ENCODE measurements at places on chromosomes 5 and 9.

DNA sequence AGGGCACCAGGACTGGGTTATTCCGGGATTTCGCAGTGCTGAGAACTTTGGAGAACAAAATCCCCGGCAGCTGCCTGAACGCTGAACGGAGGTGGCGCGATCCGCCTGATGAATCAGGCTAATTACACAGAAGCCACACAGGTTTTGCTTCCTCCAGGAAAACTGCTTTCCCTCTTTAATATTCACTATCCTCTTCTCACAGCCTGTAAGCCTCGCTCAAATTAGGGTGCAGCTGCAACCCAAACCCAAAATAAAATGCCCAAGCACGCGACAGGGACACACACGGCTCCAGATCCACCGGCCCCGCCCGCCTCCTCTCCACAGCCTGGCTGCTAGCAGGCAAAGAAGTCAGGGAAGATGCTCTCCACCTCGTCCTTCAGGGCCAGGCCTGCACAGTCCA lies 6.0 kb downstream of the SOHLH1 start:
- DNase-seq: no peak

DNA sequence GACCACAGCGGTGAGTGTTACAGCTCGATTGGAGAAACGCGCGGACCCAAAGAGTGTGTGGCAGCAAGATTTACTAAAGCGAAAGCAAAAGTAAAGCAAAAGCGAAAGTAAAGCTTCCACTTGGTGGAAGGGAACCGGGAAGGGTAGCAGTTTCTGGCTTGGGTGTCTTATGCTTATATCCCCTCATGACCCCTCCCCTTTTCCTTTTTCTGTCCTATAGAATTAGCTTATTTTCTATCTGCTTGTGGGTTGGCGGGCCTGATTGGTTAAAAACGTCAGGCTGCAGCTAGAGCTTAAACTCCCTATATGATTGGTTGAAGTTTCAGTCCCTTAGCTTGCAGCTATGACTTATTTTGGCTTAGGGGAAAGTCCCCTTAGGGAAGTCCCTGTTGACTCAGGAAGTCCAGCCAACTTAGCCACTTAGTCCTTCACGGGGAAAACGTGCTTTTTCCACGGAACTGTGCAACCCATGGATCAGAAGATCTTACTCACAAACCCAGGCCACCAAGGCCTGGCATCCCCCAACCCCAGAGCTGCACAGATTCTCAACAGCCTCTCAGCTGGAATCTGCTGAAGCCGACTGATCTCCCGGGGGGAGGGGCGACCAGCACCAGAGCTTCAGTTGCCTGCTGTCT lies 114.2 kb upstream of the ADAMTS16 start:
- no peak for DNase-seq

DNA sequence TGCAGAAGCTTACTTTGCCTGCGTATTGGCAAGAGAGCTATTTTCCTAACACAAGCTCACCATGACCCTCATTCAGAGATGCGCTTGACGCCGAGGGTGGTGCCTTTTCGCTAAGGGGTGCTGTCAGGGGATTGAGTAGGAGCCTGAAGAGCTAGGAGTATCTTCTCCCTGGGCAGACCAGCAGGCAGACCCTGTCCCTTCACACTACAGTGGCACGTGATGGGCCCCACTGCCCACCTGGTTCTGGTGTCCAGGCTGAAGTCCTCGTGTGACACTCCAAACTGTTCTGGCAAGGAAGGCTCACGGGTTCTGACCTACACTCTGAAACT lies 198.3 kb downstream of the AUH start:
- DNase-seq: no peak

- DNase-seq: no peak
These were observed 64.5 kb downstream of the C9orf152 start for GRCh38 chr9:110143485-110143884.

DNA sequence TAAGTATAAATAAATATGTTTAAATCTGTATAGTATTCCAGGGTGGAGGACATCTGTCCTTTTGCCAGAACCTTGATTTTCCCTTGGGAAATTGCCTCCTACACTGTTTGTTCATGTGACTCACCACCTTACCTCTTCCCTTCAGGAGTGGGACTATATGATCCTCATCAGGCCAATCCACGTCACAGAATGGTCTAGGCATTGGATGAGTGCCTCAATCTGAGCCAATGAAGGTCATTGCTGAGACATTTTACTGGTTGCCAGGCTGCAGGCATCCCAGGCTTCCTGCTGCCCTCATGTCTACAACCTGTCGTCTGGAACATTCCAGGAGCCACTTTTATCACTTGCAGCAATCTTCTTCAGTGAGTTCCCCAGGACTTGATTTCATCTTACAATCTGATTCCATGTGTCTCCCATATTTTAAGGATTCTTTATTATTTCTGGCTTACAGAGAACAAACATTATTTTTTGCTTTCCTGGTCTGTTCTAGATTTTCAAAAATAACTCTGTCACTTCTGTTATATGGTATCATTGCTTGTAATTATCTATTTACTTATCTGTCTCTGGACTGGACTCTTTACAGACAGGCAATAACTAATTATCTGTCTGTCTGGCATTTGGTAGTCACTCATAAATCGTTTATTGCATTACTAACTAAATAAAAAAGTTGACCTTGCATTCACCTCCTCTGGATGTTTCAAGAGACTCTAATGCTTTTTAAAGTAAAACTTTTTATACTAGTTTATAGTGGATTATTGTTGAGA lies 107.3 kb upstream of the APC start:
- DNase-seq: no peak

Data from pancreas (tissue), 10 donors.